ENCODE measurements at places on chromosomes 2 and 18.
A peak's percentile ranks its signal among the peaks of the same experiment; 100 is the strongest.

DNA sequence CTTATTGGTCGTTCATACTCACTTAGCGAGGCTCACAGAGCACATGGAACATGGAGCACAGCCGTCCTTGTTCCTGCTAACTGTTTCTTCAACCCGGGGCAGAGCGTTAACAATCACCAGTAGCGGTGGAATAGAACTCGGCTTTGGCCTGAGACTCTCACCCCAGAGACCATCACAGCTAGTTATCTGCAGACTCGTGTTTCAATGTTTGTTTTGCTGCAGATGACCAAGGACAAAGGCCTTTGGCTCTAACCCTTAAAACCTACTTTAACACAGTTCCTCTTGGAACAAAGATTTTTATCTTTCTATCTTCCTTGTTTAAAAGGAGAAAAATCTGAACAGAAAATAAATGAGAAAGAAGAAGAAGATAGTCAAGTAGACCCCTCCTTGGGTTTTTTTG is 320.2 kb upstream of the UBE2E3 start:
- DNase-seq, result no peak

GRCh38 chr2:26088038-26088643 is 54.3 kb downstream of the RAB10 start:
- DNase-seq, result peak; percentile 31

DNA sequence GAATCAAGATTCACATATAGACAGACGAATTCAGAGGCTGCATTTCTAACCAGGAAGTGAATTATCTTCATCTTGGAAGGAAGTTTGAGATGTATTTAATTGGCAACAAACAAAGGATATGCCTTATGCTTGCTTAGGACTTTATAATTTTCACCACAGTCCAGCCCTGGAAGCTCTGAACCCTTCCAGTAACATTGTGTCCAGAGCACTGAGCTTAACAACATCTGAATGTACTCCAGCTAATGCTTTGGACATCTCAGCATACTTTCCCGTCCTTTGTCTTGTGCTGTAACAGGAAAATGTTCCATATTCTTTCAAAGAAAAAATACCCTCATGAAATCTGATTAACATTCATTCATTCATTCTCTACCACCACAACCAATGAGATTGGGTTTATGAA is 136.3 kb upstream of the SPATS2L start:
- no peak for DNase-seq

DNA sequence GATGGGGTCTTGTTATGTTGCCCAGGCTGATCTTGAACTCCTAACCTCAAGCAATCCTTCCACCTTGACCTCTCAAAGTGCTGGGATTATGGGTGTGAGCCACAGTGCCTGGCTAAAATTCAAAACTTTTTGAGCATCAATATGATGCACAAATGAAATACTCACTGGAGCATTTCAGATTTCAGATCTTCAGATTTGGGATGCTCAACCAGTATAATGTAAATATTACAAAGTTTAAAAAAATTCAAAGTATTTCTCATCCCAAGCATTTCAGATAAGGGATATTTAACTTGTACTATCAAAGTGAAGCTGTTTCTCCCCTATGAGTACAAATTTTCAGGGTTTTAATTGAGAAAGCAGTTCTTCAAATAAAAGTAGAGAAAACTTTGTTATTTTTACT is 164.1 kb upstream of the CCDC68 start:
- no peak for DNase-seq

DNA sequence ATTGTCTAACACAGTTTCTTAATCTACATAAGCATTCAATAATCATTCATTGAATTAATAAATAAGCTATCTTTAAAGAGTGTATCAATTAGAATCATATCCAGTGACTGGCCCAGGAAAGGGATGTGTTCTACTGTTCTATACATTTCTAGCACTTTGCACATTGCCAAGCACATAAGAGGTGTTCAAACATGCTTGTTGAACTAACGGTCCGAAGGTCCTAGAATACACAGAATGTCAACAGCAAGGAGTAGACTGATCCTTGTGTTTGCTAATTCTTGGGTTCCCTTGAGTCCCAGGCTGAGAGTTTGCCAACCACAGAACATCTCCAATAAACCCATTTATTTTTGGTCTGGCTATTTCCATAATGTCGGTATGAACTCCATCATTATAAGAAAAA is 331.7 kb upstream of the DCC start:
- no peak for DNase-seq

- no peak for DNase-seq
These were observed 405.3 kb downstream of the LPIN1 start for GRCh38 chr2:12151716-12152115.

- DNase-seq, result no peak
These were observed 14.4 kb downstream of the MTERF4 start for GRCh38 chr2:241087420-241088268.

- DNase-seq, result no peak
These were observed 20.6 kb downstream of the MEIS1 start for GRCh38 chr2:66455490-66455889.

DNA sequence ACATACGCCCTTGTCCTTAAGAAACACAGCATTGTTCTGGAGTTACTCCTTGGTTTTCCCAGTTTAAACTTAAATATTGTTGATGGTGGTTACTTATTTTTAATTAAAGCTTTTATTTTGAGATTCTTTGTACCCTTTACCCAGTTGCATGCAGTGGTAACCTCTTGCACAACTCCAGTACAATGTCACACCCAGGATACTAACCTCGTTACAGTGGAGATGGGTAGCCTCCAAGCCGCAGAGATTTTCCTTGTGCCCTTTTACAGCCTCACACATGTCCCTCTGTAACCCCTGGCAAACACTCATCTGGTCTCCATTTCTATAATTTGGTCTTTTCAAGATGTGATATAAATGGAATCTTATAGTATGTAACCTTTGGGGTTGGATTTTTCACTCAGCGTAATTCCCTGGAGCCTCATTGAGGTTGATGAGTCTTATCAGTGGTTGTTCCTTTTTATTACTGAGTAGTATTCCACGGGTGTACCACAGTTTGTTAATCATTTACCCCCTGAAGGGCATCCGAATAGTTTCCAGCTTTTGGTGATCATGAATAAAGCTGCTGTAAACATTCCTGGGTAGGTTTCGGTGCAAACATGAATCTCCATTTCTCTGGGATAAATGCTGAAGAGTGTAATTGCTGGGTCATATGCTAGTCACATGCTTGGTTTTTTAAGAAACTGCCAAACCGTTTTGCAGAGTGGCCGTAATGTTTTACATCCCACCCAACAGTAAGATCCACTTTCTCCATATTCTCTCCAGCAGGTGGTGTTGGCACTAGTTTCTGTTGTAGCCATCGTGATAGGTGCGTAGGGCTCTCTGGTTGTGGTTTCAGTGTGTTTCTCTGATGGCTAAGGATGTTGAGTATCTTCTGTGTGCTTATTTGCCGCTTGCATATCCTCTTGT is 68.6 kb downstream of the DGKD start:
- no peak for DNase-seq

GRCh38 chr2:144510294-144510991 is 9.5 kb downstream of the ZEB2 start:
- no peak for DNase-seq

GRCh38 chr2:20428717-20429490 is 18.0 kb upstream of the RHOB start:
- DNase-seq, result no peak

- no peak for DNase-seq
These were observed 14.6 kb downstream of the CYP27C1 start for GRCh38 chr2:127205218-127206125.

- DNase-seq, result peak; percentile 33
These were observed 20.2 kb downstream of the INPP4A start for GRCh38 chr2:98464772-98465310.

DNA sequence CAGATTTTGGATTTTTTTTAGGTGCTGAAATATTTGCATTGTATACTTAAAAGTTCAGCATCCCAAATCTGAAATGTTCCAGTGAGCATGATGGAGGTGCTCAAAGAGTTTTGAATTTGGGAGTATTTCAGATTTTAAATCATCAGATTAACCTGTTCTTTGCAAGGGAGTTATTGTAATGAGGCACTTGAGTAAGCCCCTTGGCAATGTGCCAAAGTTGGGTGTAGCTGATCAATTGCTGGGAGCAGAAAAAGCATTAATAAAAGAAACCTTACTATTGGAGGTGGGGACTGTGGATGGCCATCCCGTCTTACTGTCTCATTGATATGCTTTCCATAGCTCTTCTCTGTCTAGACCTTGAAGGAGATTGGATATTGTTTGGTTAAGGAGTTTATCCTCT is 28.3 kb downstream of the MALT1 start:
- DNase-seq, result no peak

DNA sequence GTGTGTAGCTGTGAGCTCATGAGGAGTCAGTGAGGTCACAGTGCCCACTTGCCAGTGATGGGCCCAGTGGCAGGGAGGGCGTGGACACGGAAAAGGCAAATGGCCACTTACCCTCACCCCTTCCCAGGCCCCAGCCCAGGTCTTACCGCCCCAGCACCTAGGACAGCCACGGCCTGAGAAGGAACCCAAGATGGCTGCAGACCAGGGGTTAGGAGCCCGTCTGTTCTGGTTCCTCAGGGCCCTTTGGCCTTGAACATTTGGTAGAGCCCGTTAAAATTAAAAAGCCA is 74.1 kb downstream of the EMX1 start:
- DNase-seq, result no peak

- no peak for DNase-seq
These were observed 569.4 kb upstream of the SALL3 start for GRCh38 chr18:78410094-78410786.

- no peak for DNase-seq
These were observed 602 bp upstream of the ADAM17 start for GRCh38 chr2:9556121-9556743.

GRCh38 chr2:100040906-100041305 is 101.5 kb downstream of the AFF3 start:
- DNase-seq, result no peak

DNA sequence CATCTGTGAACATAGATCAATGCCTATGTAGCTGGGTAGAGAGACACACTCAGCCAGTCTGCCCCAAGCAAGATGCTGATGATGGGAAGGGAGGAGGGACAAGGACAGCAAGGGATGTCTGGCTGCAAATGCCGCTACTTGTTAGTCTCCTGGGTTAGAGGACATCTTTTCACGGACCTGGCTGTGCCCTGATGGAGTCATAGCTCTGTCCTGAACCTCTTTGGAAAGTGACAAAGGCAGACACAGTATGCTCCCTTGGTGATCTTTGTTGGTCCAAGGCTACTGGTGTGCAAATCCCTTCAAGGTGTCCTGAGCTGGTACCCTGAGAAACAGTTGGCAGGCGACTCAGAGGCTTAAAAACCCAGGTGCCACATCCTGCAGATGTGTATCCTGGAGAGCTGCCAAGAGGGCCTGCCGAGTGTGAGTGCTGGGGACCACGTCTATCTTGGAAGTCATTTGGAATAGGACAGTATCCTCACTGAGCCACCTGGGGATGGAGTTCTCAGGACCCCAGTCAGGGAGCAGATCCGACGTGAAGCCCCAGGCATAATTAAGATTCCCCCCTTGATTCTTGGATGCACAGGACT is 10.8 kb downstream of the FOSL2 start:
- DNase-seq, result no peak

GRCh38 chr2:199951023-199951422 is 4.3 kb downstream of the TYW5 start:
- DNase-seq, result no peak

DNA sequence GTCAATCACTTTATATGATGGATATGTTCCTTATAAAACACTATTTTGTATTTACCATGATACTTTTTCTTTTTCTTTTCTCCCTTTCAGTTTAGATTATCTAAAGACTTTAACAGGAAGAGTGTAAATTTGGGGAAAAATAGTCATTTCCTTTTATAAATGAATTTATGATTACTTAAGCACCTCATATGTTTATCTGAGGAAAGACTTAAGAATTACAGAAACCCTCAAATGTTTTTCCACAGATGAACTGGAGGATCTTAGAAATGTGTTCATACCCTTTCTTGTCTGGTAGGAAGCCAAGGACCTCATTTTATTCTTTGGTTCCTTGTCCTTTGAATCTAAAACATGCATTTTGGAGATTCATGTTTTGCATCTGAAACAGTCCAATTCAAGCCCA is 36.7 kb downstream of the MAPRE2 start:
- no peak for DNase-seq

DNA sequence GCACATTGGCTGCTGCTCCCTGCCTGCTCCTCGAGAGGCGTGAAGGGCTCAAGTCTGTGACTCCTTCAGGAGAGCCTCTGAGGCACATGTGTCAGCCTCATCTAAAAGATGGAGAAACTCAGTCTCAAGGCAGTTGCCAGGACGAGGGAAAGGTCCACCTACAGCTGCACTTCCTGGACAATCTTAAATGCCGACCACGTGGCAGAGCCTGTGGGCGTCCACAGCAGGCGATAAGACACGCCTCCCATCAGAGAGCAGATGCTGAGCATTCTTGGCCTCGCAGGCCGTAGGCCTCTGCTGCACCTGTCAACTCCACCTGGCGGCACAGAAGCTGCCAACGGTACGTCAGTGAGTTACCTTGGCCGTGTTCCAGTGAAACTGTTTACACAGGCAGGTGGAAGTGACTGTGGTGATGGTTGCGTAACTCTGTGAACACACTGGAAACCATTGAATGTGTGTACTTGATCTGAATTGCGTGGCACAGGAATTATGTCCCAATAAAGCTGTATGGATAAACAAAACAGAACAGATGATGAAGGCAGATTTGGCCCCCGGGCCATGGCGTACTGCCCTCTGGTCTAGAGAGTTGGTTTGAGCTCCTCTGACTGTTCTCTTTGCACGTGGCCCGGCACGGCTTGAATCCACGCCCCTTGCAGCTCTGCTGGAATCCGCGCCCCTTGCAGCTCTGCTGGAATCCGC is 114.5 kb downstream of the RNF144A start:
- no peak for DNase-seq

- DNase-seq, result no peak
These were observed 30.8 kb upstream of the TMEM214 start for GRCh38 chr2:27001950-27002349.

DNA sequence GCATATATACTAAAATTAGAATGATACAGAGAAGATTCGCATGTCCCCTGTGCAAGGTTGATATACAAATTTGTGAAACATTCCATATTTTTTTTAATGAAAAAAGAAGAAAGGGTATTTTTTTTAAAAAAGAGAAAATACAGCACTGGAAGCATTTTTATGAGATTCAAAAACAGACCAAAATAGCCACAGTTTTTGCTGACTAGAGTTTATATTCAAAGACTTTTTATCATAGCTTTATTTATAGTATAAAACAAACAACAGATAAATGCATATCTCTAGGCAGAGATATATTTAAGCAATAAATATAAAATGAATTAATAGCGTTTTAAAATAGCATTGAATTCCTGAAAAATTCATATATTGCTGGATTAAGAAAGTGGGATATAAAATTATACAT is 436.5 kb upstream of the ACVR2A start:
- DNase-seq, result no peak

GRCh38 chr2:73830871-73831401 is 2.2 kb downstream of the STAMBP start:
- DNase-seq, result no peak

DNA sequence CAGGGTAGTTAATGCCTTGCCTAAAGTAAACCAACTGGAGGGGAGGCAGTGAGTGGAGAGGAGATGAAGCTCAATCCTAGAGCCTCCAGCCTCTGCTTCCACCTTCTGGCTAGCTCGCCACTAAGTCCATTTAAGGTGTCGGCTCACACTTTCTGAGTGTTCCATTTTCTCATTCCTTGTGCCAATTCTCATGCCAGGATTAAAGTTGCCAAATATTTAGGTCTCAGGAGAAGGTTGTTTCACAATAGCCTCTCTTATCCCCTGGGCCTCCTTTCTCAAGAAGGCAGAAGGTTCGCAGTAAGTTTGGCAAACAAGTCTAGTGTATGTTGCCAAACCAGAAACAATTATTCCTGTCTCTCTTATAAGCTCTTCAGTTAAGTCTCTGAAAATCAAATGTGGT is 57.2 kb downstream of the TACR1 start:
- no peak for DNase-seq

Measured in germinal center (tissue), 1 donor.